ENCODE measurements at places on chromosomes 6 and 20. TPM values are rescaled to one million over a fixed set of nuclear protein-coding genes. Genes with fewer than 3 reads are reported as not detected.

- no peak for ATAC-seq
These were observed 28.4 kb upstream of the SDHAF4 start for GRCh38 chr6:70538376-70538775.

DNA sequence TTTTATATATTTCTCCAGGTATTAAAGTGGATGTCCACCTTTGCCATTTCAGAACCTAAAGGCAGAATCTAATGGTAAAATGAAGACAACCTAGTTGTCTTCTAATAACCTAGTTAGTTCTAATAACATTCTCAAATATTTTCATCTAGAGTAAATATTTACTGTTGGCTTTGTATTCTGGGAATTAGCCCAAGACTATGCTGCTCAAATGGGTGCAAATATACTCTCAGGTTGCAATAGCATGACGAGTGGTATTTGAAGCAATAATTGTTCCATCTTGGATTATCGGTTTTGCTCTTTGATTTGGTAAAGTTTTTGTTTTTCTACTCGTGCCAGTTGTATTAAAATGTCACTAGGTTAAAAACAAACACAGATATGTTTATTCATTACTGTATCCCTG lies 21.0 kb upstream of the RSPH4A start:
- ATAC-seq, result no peak

DNA sequence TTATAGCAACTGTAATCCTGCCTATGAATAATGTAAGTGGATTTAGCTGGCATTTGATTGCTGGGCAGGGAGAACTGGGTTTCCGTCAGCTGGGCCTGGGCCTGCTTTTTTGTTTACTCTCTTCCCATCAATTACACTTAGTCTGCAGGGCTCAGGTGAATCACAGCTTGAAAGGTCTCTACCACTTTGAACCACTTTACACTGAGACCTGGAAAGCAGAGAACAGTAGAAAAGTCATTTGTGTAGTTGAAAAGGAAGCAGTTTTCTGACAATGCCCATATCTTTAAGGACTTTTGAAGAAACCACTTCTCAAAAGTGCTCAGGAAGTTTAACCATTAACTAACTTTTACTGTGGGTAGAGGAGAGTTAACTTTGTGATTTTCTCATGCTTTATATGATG lies 315.4 kb upstream of the SASH1 start:
- ATAC-seq, result no peak

DNA sequence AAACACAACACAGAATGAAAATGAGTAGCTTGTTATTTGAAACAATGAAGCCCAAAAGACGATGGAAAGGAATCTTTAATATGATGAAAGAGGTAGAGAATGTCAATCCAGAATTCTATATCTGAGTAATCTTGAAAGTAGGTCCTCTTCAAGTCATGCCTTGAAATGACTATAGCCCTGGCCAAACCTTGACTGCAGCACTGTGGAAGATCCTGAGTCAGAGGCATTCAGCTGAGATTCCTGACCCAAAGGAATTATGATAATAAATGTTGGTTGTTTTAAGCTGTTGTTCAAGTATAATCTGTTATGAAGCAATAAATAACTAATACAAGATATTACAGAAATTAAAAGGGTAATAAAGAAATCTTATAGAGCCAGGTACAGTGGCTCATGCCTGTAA lies 64.8 kb downstream of the IBTK start:
- ATAC-seq, result peak; percentile 90

Gene DDX39B
- total RNA-seq, result 558 TPM

Measured in activated T-helper 17 cell treated with anti-CD3 and anti-CD28 coated beads, Interleukin-2, amount 50 U/mL, for 72 hours (primary cell).